ENCODE measurements at places on chromosomes 11 and 22.

- no peak for DNase-seq
Measured at GRCh38 chr22:48828688-48829087, 999.0 kb downstream of the BRD1 start.

DNA sequence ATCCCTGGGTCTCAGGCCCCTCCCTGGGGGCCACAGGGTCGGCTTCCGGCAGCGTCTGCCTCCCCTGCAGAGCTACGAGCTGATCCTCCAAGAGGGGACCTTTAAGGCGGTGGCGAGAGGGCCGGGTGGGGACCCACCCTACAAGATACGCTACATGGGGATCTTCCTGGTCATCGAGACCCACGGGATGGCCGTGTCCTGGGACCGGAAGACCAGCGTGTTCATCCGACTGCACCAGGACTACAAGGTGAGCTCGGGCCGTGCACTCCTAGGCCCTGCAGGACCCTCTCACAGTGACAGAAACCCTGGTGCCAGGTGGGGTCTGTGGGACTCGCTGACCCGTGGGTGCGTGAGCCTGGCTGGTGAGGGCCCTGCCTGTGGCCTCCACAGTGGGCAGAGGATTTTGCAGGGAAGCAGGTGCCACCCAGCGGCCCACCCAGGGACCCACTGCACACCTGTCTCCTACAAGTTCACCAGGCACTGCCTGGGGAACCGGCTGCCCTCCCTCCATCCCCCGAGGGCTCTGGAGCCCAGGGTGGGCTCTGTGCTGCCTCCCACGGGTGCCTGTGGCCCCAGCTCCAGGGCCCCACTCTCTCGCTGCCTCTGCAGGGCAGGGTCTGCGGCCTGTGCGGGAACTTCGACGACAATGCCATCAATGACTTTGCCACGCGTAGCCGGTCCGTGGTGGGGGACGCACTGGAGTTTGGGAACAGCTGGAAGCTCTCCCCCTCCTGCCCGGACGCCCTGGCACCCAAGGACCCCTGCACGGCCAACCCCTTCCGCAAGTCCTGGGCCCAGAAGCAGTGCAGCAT lies 13.7 kb downstream of the MUC5B start:
- DNase-seq = no peak

- peak; percentile 71 for DNase-seq
Measured at GRCh38 chr11:67177399-67178281, 58.6 kb downstream of the KDM2A start.

DNA sequence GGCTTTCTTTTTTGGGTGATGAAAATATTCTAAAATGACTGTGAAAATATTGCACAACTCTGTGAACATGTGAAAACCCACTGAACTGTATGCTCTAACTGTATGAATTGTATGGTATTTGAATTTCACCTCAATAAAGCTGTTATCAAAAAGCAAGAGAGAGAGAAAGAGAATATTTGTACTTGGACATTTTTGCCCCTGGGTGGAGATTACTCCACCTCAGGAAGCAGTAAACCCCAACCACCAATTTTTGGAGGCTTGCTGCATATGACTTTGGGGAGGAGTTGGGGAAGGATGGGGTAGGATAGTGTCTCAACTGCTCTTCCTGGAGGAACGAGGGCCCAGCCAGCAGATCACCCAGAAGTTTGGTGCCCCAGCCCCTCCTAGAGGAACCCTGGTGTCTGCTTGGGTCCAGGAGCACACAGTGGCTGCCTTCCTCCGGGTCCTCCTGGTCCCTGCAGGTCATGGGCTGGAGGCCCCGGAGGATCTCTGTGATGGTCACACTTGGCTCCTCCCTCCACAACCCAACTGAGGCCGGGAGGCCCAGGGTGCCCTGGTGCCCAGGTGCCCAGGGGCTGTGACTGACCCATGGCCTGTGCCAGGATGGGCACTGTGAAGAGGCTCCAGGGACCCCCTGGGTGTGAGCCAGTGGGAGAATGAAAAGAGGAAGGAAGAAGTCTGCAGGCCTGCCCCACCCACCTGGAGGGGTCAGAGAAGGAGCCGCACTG lies 15.3 kb upstream of the PICK1 start:
- DNase-seq = peak; percentile 25

- no peak for DNase-seq
Measured at GRCh38 chr22:47199979-47200272, 437.5 kb downstream of the TBC1D22A start.

GRCh38 chr11:18650859-18651557 lies 16.9 kb upstream of the SPTY2D1 start:
- DNase-seq = peak; percentile 86

GRCh38 chr11:3194016-3194816 lies 24.4 kb downstream of the MRGPRG start:
- DNase-seq = peak; percentile 40

GRCh38 chr22:39080052-39080762 lies 3.1 kb downstream of the APOBEC3G start:
- no peak for DNase-seq

All from hematopoietic multipotent progenitor cell treated with erythropoietin and hydrocortisone succinate and interleukin-3 and kit ligand, for 4 days (in vitro differentiated cells).